ENCODE measurements at places on chromosomes 2 and 18.

GRCh38 chr2:136327162-136327852 lies 209.4 kb upstream of the CXCR4 start:
- DNase-seq, result peak; percentile 72

DNA sequence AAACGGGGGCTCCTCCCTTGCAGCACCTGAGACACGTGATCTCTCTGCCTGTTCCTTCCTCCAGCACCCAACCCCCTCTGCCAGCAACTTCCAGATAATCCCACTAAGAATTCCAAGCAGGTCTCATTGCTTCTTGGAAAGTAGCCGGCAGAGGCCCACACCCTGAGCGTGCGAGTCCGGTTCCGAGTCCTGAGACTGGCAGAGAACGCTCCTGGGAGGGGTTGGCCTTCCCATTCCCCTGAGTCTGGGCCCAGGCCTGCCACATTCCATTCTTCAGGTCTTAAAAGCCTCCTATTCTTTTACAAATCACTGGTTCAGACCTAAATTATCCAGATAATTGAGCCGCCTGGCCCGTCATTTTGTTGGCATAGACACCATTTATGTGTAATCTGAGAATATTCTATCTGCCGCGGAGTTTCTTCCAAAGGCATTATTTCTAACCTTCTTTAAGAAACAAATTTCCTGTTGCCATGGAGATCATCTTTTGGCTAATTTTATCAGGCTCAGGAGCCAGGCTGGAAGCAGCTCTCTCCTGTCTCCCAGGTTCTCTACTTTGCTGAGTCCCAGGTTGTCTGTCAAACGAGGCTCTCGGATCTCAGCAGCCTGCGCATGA lies 165.4 kb downstream of the MYCN start:
- DNase-seq, result no peak

DNA sequence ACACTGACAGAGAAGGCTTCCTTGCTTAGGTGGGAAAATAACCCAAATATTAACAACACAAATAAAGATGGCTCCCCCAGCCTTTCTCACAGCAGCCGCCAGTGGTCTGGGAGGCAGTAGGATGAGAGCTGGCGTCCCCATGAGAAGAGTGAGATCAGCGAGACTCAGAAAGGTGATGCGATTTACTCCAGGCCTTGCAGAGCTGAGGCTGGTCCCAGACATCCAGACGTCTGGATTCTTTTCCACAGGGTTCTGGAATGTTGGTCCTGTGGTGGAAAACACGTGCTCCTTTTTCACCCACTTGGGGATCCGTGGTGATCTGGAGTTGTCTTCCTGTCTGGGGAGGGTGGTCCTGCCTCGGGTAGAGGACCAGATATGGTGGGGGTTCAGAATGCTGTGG lies 190.6 kb downstream of the CTIF start:
- DNase-seq, result no peak

- DNase-seq, result no peak
Measured at GRCh38 chr2:215598376-215598975, 162.6 kb upstream of the FN1 start.

DNA sequence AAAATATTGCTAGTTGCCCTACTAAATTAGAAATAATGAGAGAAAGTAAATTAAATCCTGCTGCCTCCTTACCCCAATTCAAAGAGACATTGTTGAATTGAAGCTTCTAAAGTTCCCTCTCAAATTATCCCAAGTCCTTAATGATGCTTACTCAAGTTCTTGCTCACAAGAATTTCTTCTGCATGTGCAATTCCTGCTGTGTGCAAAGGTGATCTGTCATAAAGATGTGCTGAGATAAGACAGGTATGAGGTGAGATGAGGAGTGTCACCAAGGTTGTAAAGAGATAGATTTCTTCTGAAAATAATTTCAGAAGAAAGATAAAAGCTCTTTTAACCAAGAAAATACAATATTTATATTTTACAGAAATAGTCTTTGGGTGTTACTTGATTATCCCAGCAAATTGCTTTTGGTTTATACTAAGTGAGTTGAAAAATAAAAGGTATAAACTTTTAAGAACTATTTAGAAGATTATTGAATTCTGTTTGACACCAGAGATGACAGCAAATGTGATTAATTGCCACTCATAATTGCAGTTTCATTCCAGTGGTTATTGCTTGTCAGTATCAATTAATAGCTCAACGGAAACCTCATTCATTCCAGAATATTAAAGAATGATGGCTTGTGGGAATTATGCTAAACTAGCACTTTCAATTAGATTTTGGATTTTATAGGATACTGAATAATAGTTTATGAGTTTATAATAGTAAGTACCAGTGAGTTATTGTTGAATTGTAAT lies 674.3 kb downstream of the STK39 start:
- no peak for DNase-seq

- DNase-seq, result peak; percentile 84
Measured at GRCh38 chr18:9803698-9804516, 81.9 kb upstream of the TXNDC2 start.

DNA sequence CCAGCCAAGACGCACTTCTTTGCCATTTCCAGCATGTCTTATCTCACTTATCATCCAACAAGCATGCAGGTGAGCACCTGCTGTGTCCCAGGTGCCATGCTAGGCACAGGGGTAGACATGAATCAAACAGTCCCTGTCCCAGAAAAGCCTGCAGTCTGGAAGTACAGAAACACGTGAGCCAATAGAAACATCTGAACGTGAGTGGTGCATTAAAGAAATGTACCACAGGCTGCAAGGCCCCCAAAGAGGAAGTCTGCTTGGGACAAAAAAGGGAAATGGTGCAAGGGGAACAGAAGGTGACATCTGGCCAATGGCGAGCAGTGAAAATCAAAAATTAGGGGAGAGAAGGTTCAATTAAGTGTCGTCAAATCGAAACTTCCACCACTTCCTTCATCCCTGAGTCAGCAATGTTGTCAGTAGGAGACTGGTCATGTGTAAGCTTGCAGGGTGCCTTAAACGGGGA lies 17.6 kb upstream of the TMEM247 start:
- peak; percentile 82 for DNase-seq

- no peak for DNase-seq
Measured at GRCh38 chr18:23890589-23890988, 124.0 kb upstream of the TTC39C start.

DNA sequence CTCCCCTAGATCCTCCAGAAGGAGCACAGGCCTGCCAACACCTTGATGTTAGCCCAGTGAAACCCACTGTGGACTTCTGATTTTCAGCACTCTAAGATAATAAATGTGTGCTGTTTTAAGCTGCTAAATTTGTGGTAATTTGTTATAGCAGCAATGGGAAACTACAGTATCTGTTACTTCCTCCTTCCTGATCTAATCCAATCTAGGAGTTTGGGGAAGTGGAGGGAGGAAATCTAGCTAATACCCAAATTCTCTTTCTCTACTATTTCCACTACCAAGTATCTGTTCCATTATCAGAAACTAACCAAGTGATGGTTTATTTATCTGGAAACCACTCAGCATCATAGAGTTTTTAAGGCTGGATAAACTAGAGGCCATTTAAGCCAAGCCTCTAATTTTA lies 64.9 kb downstream of the AFF3 start:
- no peak for DNase-seq

DNA sequence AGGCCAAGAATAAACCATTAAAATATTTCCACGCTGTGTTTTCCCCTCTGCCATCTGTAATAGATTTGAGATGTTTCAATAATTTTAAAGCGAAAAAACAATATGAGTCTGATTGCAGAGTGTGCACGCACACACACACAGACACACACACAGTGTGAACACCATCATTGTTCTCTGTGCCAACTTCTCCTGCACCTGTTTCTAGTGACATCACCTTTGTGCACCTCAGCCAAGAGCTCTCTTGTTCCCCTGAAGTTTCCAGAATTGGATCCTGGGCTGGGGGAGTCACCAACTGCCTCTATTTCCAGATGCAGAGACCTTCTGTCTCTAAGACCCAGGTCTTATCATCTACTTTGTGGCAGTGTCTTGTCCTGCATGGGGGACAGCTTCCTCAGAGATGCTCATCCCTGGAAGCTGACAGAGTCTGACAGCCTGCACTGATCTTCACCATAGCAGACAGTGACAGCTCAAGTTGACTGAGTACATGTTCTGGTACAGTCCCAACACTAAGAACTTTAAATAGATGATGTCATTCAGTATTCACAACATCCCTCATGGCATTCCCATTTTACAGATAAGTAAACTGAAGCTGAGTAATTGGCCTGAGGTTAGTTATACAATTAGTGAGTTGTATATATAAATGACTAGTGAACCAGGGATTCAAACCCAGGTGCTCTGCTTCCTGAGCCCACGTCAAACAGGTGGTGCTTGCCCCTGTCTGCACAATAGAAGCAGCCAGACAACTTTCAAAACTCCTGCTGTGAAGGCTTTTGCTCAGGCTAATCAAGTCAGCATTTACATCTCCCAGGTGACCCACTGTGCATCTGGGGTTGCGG lies 39.4 kb downstream of the ACOXL start:
- DNase-seq, result no peak

DNA sequence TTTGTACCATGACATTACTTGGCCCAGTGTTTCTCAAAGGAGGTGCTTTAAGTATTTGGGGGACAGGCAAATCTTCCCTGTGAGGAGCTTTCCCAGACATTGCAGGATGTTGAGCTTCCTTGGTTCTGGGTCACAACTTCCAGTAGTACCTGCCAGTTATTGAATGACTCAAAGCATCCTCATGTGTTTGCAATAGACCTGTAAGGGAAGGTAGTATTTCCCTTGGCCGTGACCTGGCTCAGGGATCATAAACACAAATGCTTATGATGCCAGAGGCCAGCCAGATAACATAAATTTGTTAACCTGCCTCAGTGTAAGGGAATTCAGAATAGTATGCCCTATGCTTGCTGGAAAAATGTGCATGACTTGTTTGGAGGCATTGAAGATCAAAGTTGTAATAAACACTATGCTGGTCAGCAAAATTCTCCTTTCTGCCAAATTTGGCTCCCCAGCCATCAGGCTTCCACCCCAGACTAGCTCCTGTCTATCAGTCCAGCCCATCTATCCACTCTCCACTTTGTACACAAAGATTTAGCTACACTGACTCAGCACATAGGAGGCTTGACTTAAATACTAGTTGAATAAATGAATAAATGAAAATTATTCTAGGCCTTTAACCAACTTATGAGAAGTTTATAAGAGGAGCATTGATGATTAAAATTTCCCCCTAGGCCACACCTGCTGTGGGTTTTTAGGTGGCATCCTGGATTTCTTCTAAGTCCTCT lies 102.0 kb upstream of the EFEMP1 start:
- DNase-seq, result no peak
